ENCODE measurements at places on chromosomes 13 and 19.

DNA sequence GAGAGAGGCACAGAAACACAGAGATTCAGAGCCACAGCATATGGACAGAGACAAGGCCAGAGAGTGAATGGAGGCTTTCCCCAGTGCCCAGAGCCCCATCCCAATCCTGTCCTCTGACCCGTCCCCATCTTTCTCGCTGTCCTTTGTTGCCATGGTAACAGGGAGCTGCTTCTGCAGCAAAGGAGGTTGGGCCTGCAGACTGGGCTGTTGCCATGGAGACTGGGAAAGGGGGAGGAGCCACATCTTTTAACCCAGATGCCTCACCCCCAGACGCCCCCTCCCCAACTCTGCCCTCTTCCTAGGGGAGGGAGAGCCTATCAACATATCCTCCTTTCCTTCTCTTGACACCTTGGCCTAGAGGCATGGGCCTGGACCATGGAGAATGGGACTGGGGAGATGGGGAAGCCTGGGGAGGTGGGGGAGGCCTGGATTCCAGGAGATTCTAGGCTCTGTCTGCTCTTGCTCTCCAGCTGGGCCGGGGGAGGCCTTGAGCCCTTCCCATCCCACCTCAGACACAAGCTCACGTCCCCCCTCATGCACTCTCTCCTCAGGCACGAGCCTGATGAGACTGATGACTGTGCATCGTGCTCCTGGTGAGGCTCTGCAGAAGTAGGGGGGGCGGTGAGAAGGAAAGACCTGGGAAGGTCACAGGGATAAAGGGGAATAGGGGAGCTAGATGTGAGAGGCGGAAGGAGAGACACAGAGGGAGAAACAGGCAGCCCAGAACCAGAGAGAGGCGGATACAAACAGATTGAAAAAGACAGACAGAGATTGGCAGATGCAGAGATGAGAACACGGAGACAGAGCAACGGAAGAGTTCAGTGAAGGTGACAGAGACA is 2.1 kb upstream of the ATP1A3 start:
- DNase-seq: peak; percentile 73

DNA sequence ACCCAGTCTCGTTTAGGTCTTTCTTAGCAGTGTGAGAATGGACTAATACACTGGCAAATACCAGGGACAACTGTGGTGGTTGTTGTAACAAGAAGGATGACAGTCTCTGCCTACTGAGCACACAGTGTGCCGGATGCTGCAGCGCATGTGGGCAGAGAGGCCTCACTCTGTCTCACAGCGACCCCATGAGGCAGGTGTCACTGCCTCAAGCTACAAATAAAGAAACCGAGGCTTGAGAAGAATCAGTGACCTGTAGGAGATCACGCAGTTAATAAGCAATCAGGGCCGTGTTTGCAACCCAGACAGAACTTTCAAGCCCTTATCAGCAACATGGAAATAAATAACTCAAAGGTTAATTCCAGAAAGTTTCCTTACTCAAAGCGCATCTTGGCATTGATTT is 40.5 kb upstream of the GAS6 start:
- no peak for DNase-seq

- no peak for DNase-seq
These were observed 6.5 kb upstream of the TOMM40 start for GRCh38 chr19:44884566-44884965.

GRCh38 chr19:422213-422916 is 13.4 kb upstream of the C2CD4C start:
- DNase-seq: no peak

DNA sequence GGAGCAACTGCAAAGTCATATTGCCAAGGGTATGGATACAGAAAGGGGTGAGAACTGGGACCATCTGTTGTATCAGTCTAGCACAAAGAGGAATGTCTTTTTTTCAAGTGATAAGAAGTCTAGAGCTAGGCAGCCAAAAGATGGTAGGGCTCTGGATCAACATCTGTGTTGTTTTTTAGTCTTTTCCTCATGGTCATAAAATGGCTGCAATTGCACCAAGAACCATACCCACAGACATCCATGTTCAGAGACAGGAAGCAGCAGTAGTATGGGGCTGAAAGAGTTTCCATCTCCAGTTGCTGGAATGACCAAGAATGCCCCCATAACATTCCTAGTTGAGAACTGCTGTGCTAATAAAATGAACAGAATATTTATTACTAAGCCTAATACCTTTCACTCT is 25.6 kb downstream of the KCNC3 start:
- no peak for DNase-seq

- no peak for DNase-seq
These were observed 500.0 kb downstream of the DIAPH3 start for GRCh38 chr13:59663707-59664106.

GRCh38 chr13:34030782-34031181 is 212.8 kb downstream of the RFC3 start:
- DNase-seq: no peak

DNA sequence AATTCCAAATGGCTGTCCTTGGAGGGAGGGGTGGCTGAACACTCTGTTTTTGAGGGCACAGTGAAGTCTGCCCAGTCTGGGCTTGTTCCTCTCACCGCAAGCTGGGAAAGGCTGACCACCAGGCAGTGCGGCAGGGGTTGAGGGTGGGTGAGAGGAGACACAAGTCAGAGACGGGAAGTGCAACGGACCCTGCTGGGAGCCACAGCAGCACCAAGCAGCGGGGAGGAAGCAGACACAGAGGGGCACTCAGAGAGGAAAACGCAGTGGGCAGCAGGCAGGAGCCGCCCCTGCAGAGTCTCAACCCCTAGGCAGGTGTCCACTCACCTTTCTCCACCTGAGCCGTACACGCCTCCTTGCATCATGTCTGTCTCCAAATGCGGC is 15.6 kb downstream of the AKAP8L start:
- DNase-seq: no peak

DNA sequence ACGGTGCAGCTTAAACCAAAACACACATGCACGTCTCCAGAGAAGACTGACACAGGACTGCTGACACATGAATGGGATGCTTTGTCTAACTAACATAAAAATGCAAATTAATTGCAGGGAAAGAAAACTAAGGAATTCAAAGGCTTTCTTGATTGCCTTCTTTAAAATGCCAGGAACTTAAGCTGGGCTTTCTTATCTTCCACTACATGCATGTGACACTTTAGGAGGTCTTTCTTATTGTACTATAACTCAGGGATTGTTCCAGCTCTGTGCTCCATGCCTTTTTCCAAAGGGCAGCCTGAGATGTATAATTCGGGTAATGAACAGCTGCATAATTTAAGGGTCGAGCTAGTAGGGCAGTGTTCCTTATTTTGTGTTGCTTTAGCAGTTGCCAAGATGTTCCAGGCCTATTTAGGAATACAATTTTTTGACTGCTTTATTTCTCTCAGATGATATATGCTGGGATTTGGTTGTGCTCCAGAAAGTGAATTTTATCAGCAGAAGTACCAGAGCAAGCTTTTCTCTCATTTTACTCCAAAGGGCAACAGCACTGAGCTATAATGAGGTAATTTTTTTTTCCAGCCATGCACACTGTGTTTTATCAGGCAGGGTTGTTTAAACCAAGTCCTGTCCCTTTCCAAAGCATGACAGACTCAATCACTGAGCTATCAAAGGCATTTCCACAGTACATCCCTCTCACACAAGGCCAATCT is 885.2 kb downstream of the PCDH9 start:
- DNase-seq: no peak

DNA sequence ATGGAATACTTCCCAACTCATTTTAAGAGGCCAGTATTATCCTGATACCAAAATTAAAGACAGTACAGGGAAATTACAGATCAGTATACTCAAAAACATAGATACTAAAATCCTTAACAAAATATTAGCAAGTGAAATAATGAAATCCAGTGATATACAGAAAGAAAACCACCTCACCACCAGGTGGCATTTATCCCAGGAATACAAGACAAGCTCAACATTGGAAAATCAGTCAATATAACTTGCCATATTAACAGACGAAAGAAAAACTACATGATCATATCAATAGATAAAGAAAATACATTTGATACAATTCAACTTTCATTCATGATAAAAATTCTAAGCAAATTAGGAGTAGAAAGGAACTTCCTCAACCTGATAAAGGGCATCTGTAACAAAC is 6.7 kb upstream of the GNA15 start:
- no peak for DNase-seq

GRCh38 chr13:73730014-73730413 is 404.2 kb downstream of the KLF12 start:
- DNase-seq: no peak

- DNase-seq: no peak
These were observed 225.4 kb downstream of the PCCA start for GRCh38 chr13:100314132-100314910.

DNA sequence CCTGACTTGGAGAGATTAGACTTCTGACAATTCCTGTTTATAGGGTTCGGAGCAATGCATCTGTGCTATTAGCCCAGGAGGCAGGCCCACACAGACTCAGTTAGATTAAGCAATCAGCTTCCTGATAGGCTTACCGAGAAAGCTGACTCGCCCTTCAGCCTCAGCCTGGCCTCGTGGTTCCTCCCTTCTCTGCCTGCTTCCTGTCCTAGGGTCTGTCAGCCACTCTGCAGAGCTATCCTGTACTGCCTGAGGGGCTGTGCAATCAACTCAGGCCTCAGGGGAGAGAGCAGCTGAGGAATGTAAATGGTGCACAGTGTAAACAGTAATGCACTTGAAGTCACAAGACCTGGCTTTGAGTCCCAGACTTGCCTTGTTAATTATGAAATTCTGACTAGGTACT is 30.7 kb downstream of the HTR2A start:
- peak; percentile 56 for DNase-seq

DNA sequence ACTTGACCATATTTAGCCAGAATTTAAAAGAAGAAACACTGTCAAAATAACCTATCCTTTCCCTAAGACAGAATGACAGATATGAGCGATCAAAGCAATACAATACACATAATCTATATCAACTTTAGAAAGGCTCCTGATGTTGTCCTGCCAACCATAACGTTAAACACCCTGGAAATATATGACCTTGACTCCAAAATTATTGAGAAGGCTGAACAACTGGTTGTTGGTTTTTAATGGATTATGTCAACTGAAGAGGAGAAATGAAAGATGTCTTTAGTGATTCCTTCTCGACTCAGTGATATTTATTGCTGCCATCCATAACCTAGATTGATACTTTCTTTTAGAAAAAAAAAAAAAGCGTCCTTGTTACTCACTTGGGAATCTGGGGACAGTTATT is 957.2 kb downstream of the SLITRK1 start:
- no peak for DNase-seq

DNA sequence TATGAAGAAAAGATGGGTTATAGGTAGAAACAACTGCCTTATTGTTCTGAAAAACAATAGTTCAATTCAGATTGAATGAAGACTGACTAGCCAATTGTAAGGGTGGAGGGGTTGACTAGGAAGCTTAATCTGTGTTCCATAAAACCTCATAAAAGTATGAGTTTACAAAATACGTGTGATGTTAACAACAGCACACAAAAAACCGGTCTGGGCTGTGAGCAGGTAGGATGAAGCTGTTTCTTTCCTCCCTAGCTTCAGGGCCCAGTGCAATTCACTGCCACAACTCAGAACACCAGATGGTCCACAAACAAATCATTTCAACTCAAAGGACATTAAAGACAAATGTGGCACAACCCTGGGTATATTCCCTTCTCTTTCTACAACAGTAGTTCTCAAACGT is 3.2 kb downstream of the OXGR1 start:
- no peak for DNase-seq

DNA sequence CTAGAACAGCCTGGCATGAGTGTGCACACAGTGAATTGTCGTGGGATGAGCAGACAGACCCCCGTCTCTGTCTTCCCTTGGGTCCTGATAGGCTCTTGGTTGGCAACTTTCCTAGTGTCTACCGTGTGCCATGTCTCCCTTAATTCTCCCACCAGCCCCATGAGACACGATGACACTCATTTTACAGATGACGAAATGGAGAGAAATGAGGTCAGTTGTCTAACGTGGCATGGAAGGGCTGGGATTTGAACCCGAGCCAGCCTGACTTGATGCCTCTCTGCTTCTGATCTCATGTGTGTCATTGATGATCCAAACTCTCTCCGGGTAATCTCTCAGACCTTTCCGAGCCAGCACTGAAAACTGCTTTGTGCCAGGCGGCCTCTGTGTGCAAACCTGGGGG is 8.4 kb upstream of the KLK14 start:
- DNase-seq: no peak

DNA sequence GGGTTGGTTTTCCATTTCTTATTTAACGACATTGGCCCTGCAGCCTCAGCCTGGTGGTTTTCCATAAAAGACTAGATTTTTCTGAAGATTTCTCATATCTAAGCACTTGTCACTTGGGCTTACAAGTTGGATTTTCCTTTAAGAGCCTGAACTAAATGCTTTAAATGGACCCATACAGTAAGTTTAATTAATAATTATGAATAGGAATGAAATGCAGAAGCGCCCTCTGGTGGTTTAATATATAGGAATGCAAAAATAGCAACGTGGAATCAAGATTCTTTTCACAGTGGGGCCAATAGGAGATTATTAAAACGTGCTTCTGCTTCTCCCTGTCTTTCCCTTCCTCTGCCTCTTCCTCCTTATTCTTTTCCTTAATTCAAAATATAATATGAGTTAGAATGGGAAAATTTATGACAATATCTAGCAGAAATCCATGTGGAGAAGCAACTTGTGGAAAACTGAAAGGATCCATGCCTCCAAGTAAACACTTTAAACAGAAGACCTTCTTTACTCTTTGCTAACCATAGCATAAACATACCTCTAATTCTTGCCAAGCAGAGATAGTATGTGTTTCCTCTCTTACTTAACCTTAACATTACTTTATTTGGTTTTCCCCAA is 324.0 kb downstream of the GPC5 start:
- DNase-seq: no peak

GRCh38 chr13:45521297-45521696 is 56.6 kb downstream of the COG3 start:
- no peak for DNase-seq

GRCh38 chr13:50991579-50992521 is 82.3 kb downstream of the RNASEH2B start:
- DNase-seq: no peak

DNA sequence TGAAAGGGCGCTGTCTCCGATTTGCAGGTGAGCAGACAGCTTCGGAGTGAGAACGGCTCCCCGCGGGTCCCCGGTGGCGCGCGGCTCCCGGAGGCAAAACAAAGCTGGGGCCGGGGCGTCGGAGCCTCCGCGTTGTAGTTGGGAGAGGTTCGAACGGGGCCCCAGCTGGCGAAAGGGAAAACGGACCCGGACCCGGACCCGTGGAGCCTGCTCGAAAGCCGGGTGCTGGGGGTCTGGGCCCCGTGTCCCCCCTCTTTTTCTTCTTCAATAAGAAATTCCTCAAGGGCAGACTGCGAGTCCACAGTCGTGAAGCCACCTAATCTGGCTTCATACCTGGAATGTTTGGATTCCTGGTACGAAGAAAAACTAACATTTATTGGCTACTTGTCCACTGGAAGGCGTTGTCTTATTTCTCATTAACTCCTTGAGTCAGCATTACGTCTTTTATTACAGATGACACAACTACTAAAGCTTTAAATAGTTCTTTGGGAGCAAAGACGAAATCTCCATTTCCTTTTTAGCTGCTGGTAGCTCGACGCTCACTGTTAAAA is 632 bp upstream of the MTIF3 start:
- peak; percentile 63 for DNase-seq
